Left ventricle myocardium inferior (tissue), 1 donor: ENCODE measurements at places on chromosomes 11 and 22.

DNA sequence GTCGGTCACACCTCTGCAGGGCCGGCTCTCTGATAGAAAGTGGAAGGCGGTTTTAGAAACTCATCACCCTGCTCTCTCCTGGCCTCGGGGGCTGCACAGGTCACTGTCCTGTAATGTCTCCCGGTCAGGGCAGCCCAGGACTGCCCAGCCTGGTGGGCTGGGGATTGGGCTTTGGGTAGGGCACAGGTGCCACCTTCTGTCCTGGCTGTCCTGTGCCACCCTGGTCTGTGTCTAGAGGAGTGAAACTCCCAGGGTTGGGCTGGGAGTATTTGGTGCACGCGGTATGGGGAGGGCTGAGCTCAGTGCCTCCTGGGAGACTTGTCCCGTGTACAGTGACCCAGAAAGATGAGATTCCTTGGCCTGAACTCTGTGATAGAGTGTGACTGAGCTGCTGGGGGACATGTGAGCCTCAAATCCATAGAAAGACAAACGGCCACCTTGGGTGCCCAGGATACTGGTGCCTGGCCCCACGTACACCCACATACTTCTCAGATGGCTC is 17.8 kb downstream of the SART1 start:
- DNase-seq, result no peak

DNA sequence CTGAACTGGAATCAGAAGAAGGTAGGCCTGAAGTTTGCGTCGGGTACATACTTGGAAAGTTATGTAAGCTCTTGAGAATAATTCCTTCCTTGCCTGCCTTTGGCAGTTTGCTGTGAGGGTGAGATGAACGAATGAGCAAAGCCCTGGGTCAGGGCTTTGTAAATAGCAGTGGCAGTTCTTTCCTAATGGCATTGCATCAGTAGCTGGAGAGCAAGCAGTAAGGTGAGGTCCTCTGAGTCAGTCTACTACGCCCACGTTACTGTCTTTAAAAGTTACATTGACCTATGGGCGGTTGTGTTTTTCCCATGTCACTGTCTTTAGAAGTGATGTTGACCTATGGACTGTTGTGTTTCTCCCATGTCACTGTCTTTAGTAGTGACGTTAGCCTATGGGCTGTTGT is 179.1 kb upstream of the E2F8 start:
- no peak for DNase-seq

- no peak for DNase-seq
Measured at GRCh38 chr11:91239359-91239758, 985.3 kb upstream of the FAT3 start.

GRCh38 chr11:8720868-8721608 is 38.4 kb downstream of the RPL27A start:
- no peak for DNase-seq
